ENCODE measurements at places on chromosomes 1 and 21. TPM values are rescaled to one million over a fixed set of nuclear protein-coding genes. Genes with fewer than 3 reads are reported as not detected.

GRCh38 chr1:209431813-209432442, 151.6 kb upstream of the CAMK1G start:
- no peak for DNase-seq

DNA sequence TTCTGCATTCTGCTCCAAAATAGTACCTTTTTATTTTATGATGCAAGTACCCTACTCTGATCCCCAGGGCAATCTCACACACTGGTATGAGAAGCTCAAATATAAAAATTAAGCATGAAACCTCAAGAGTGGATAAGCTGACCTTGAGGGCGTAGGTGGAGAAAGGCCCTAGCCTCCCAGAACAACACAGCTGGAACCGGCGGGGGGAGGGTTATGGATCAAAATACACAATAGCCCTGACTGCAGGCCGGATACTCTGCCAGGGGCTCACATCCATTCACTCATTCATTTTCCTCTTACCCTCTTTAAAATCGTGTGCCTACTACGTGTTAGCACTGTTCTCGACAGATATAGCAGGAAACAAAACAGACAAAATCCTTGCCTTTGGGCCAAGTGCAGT, 32.8 kb upstream of the ECE1 start:
- no peak for DNase-seq

DNA sequence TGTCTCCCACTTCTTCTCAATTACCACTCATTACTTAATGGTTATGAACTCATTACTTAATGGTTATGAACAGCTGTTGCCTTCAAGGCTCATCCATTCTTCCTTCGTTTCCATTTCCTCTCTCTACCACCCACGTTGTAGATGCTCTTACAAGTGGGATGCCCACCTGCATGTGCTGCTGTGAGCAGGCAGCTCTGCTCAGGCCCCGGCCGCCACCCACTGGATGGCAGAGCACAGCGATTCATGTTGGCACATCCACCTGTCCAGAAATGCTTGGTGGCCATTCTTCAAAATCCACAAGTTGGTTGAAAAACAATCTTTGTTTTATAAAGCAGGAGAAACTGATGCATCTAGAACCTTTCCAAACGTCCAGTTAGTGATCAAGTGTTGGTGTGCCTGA, 14.5 kb downstream of the ATP1A1 start:
- no peak for DNase-seq

DNA sequence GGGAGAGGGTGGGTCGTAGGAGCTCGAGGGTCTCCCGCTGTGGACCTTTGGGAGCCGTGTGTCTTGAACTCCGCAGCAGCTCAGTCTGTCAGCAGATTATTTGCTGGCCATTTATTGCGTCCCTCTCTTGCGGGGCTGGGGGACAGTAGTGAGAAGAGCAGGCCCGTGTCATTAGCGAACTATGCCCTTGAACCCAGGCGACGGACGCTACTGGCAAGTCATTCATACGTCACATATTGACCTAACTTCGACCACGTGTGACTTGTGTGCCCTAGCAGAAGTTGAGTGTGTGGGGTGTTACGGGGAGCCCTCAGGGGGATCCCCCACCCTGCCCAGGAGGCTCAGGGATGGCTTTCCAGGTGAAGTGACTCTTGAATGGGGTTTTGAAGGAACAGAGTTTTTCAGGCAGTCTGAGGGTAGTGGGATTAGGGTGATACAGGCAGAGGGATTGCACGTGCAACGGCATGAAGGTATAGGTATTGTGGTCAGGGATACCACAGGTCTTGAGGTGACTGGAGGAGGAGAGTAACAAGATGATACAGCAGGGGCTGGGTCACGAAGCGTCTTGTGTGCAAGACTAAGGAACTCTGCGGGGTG, 13.0 kb downstream of the RCC1 start:
- DNase-seq = no peak

DNA sequence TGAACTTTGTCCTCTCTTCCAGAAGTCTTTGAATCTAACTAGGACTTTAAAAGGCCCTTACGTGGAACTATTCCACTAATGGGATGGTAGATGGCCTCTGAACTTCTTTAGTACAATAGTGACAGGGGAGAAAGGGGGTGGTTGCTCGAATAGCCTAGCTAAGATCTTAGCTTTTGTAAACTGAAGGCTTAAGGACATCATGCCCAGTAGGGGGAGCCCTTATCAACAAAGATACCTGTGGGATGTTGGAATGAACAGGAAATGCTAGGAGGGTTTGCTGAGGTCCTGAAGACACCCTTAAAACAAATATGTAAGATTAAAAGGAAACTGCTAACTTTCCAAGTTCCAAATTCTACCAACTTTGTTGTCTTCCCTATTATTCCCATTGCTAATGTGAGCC, 33.2 kb downstream of the NHLH2 start:
- peak; percentile 74 for DNase-seq

- DNase-seq = no peak
Observed at GRCh38 chr1:220819467-220820026, 32.8 kb downstream of the MTARC1 start.

DNA sequence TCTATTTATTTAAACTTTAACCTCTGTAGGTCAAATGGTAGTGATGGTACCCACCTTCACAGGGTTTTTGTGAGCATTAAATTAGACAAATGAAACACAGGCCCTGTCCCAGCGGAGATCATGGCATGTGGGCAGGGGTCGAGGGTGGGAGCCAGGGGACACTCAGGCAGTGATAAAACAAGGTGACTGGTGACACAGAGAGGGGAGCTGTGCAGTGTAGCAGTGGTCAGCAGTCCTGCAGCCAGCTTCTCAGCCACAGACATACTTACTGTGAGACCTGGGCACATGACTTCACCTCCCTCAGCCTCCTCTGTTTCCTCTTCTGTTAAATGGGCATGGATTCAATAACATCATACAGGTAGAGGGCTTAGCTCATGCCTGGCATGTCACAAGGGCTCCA, 44.9 kb downstream of the SRRM1 start:
- DNase-seq = no peak

DNA sequence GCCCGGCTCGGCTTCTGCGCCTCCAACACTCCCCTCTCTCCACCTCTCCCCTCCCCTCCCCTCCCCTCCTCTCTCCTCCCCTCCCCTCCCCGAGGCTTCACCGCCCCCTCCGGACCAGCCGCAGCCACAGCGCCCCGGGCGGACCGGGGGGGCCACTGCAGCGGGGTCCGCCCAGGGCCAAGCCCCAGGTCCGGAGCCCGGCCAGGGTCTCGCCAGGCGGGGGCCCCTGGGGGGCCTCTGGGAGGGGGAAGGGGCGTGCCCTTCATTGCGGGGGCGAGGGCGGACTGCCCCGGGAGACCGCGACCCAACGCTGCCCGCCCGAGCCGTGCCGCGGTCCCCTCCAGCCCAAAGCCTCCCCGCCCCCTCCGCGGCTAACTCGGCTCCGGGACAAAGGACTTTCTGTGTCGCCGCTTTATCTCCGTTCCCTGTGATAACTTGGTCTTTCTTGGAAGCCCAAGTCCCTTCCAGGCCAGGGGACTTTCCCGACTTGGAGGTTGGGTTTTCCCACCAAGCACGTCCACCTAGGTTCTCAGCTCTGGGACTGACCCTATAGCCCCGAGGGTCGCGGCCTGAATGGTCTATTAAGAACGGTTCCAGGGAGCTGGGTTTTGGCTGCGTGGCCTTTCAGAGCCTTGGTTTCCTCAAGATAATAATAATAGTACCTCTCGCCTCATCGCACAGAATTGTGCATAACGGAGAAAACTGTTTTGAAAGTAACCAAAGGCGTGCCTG, at the start of gene UBQLN4:
UBQLN4 (minus strand) TSS at position 31 of the 732 bp plus-strand sequence. CDS start 97 bp downstream, outside the sequence.
- peak; percentile 83 for DNase-seq

DNA sequence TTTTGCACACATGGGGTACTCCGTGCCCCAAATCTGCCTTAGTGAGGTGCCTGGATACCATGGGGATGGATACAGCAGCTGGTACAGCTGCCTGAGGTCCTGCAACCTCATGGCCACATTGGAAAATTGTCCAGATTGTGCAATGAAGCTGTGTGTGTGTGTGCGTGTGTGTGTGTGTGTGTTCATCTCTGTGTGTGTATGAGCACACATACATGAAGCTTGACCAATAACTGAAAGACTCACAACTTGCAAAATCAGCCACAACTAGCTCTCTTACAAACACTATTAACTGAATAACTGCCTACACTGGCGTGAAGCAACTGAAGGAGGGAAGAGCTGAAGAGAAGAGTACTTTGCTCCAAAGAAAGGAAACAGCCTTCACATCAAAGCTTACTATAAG, 78.1 kb downstream of the ERG start:
- no peak for DNase-seq

DNA sequence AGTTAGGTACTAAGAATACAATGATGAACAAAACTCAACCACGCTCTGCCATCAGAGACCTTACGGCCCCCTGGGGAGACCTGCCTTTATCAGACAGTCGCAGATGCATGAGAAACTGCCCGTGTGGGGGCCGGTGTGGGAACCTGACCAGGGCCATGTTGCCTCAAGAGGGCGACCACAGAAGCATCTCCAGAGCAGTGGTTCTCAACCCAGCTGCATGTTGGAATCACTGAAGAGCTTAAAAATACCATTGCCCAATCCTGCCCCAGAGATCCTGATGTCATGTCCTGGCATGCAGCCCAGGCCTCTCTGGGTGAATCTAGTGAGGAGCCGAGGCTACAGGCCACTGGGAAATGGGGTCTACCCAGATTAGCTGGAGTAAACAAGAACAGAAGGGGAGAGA, 108.7 kb downstream of the PRDM2 start:
- no peak for DNase-seq

- no peak for DNase-seq
Observed at GRCh38 chr1:68188644-68189340, 43.5 kb downstream of the WLS start.

DNA sequence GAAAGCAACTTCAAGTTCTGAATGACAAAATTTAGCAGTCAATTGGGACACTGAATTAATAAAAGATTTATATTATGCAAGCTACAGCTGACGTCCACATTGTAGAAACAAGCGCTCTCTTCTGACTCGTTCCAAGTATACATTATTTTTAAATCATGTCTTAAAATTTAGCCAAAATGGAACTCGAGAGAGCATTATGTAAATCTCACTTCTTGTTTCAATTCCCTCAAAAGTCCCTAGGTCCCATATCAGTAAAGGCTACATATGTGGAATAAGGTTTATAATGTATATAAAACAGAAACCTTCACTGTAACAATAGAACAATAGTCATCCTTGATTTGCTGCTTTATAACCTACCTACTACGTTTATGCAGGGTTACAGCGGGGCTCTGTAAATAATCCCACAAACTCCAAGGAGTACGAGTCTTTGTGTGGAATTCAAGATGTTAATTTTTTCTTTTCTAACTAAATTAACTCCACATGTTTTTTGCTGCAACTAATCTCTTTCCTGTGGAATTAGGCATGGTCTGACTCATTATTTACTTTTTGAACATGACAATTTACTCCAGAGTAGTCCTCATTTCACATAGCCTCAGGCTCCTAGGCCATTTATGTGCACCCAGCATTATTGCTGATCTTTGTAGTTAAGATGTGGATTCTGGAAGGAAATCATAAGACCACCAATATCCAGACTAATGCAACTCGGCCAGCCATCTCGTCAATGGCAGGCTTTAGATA, 785.1 kb downstream of the LTN1 start:
- no peak for DNase-seq

DNA sequence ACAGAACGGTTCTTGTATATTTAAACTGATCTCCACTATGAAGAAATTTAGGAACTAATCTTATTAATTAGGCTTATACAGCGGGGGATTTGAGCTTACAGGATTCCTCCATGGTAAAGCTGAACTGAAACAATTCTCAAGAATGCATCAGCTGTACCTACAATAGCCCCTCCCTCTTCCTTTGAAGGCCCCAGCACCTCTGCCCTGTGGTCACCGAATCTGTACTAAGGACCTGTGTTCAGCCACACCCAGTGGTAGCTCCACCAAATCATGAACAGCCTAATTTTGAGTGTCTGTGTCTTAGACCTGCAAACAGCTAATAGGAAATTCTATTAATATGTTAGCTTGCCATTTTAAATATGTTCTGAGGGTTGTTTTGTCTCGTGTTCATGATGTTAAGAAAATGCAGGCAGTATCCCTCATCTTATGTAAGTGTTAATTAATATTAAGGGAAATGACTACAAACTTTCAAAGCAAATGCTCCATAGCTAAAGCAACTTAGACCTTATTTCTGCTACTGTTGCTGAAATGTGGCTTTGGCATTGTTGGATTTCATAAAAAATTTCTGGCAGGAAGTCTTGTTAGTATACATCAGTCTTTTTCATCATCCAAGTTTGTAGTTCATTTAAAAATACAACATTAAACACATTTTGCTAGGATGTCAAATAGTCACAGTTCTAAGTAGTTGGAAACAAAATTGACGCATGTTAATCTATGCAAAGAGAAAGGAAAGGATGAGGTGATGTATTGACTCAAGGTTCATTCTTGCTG, 147.2 kb downstream of the NR5A2 start:
- DNase-seq = no peak

DNA sequence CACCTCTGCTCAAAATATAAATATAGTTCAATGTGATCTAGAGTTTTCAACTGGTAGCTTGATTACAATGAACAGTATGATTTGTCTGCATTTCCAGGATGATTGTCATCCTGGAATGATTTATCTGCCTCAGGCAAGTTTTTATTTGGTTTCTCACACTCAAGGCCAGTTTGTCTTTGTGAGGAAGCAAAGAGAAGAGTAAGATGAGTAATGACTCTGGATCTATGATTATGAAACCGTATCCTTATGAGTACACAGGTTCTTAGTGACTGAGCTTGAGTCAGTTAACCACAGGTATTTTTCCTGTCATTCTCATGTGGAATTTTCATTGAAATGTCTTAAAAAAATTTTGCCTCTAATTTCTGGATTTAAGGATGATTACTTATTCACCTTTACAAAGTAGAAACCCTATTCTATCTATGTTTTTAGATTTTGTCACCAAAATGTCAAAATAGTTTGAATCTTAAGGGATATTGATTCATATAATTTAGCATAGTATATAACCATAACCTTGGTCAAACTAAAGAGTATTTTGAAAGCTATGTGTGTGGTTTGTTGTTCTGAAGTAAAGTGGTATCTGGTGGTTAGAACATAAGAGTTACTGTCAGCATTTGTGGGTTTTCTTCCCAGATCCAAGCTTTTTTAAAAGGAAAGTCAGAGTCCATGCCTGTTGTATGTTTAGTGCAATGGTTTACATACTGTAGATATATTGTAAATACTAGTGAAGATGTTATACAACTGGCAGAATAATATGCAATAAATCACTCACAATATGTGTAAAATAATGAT, 145.0 kb downstream of the RASAL2 start:
- no peak for DNase-seq

DNA sequence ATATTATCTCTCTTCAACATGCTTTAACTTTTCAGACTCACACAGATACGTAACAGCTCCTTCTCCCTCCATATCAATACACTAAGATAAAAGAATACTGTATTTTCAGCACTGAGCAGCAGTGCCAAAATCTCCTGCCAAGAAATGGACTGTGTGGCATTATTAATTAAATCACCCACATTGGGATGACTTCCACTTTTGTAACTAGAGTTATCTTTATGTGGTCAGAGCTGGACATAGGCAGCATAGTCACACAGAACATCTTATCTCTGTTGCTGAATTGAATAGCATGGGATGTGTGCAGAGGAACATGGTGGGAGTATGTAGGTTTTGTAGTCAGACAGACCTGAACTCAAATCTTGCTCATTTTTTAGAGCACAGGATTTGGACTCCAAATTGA, 41.4 kb upstream of the CACYBP start:
- DNase-seq = no peak

The RNF2 gene
- 57.3 TPM for polyA plus RNA-seq

The MORC3 gene
- polyA plus RNA-seq = 44.9 TPM

The TBX19 gene
- polyA plus RNA-seq = 4.1 TPM

The MYOG gene
- 0.18 TPM for polyA plus RNA-seq

The CFAP126 gene
- 15.2 TPM for polyA plus RNA-seq

The CLDN17 gene
- not detected for polyA plus RNA-seq

The SSX2IP gene
- 48.5 TPM for polyA plus RNA-seq

The LCE1B gene
- polyA plus RNA-seq = not detected

The DISP1 gene
- 17.2 TPM for polyA plus RNA-seq

The CSF1 gene
- polyA plus RNA-seq = 7.1 TPM

The APH1A gene
- 184 TPM for polyA plus RNA-seq

The C1orf74 gene
- 4.3 TPM for polyA plus RNA-seq

All from left kidney (tissue), 8 donors.